Heart left ventricle (tissue), 16 donors: ENCODE measurements at places on chromosomes 11 and 22.
A peak's percentile ranks its signal among the peaks of the same experiment; 100 is the strongest.

- peak; percentile 99 for DNase-seq
Observed at GRCh38 chr11:62621567-62622470, at the start of gene B3GAT3. TSS of gene B3GAT3 (minus strand) at chr11:62621986. CDS start at chr11:62621947, 39 bp downstream.

GRCh38 chr22:35305525-35306070 is 5.9 kb downstream of the TOM1 start:
- DNase-seq = no peak

DNA sequence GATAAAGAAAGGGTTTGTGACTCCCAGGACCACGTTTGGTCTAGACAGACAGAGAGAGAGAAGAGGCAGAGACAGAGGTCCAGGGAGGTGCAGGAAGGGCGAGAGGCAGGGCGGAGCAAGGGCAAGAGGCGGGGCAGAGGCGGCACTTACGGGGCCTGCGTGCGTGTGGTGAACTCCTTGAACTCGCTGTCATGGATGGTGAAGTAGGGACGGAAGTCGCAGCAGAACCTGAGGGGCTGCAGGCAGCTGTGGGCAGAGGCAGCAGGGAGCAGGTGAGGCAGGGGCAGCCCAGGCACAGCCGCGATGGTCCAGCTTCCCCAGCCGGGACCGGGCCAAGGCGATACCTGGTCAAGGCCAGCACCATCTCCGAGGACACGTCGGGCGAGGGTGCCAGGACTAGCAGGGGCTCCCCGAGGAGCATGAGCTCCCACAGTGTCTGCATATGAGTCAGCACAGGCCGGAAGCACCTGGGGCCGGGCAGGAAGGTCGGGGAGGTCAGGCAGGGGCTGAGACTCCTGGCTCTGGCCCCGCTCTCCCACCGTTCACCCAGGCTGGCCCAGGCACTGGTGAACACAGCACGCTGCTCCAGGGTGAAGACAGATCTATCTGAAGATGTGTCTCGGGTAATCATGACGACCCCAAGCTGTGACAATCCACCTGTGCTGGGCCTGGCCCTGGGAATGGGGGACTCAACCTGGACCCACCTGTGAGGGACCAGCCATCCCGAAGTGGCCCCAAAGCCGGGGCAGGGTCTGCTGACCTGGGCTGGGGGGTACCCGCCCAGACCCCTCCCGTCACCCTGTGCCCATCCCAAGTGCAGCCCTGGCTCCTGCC is 7.2 kb upstream of the PLXNB2 start:
- DNase-seq = peak; percentile 60

GRCh38 chr11:117830072-117830471 is 5.5 kb upstream of the FXYD2 start:
- peak; percentile 26 for DNase-seq

DNA sequence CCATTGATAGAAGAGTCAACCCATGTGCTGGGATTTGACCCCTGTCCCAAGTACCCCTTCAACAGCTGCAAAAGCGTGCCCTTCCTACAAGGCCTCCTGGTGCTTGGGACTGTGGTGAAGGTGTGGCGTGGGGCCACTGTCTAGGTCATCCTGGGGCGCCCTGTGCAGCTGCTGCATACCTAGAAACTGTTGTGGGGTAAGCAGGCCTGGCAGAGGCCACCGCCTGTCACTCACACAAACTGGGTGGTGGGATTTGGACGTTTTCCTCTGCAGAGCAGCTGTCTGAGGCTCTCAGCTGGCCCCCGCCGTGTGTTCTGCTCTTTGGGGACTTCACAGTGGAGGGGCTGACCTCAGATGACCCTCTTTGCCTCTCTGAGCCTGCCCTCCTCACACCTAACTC is 69.7 kb downstream of the SCN3B start:
- DNase-seq = no peak

GRCh38 chr11:47164321-47164720 is 12.4 kb downstream of the ARFGAP2 start:
- DNase-seq = no peak

DNA sequence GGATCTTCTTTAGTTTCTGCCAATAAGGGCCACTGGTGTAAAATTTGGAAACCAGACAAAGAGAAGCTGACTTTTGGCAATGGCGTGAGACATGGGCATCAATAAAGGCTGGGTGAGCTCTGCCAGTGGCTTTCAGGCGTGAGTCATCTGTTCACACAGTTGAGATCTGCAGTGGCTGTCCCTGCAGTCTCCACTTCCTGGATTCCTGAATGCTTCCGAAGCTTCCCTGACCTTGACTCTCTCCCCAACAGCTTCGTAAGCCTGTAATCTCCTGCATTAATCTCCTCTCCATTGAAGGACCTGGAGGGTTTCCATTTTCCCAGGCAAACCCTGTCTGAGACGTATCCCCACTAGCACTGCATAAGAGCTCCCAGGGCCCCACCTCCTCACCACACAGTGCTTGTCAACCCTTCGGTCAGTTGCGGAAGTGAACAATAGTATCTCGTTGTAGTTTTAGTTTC is 574.7 kb downstream of the TBC1D22A start:
- no peak for DNase-seq

- no peak for DNase-seq
Observed at GRCh38 chr22:37663521-37664140, 5.1 kb downstream of the PDXP start.

DNA sequence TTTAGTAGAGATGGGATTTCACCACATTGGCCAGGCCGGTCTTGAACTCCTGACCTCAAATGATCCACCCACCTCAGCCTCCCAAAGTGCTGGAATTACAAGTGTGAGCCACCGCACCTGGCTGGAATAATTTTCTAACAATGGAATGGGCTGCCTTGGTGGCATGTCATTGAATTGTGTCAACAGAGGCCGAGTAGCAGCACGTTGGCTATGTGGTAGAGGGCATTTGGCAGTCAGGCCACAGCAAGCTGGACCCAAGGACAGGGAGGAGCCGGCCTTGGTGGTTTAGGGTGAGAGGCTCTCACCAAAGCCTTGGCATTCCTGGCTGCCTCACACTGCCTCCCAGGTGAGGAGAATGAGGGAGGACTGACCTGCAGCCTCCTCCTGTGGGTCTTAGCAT is 4.1 kb upstream of the NIPSNAP1 start:
- no peak for DNase-seq

DNA sequence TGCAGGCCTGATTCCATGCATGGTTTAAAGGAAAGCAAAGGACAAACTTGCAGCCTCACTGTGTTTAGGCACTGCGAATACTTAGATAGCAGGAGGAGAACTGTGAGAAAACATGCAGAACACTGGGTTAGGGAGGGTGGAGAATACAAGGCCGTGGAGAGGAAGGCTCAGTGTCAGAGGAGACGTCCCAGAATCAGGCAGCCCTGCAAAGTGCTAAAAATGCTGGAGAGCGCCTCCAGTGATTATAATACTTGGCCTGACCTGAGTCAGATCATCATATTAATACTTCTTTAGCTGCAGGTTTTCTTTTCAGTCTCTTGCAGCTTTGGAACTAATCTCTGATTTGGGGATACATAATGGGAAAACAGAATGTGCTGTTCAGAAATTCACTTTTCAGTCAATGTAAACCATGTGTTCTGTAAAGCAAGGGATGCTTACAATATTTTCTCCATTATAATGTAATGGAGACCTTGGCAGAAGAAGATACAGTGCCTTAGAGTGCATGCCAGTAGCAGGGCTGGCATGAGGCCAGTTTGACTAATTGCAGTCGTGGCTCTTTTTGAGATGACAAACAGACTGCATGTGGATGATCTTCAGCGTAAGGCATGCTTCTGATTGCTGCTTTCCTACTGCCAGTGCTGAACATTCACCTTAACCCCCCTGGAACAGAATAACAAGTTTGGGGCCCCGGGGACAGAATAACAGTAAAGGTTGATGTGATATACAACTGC is 16.8 kb downstream of the EXT2 start:
- peak; percentile 66 for DNase-seq

GRCh38 chr11:48107188-48107704 is 109.4 kb upstream of the OR4B1 start:
- no peak for DNase-seq

- no peak for DNase-seq
Observed at GRCh38 chr22:48752451-48753380, 1075.0 kb downstream of the BRD1 start.

DNA sequence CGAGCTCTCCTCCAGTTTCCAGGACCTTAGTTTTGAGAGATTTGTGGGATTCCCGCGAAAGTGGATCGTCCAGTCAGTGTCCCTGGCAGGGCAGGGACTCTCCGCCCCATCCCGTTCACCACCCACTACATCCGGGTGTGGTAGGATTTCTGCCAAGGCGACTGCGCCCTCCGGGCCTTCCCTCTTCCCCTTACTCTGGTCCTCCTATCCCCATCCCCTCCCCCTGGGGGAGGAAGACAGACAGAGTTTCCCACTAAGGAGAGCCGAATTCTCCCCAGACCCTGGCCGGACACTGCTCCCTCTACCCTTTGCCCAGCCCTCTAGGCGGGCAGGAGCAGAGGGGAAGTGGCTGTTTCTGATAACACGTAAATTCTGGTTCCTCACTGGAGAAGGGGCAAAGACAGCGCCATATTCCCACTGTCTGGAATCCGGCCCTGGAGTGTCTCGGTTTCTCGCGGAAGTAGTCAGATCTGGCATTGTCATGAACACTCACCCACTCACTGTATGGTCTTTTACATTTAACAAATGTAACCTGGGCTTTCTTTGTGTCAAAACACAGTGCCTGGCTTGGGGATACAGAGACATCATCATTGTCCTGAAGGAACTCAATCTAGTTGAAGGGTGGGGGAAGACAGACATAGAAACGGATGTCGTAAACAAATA is 1.1 kb upstream of the NECTIN1 start:
- peak; percentile 87 for DNase-seq

DNA sequence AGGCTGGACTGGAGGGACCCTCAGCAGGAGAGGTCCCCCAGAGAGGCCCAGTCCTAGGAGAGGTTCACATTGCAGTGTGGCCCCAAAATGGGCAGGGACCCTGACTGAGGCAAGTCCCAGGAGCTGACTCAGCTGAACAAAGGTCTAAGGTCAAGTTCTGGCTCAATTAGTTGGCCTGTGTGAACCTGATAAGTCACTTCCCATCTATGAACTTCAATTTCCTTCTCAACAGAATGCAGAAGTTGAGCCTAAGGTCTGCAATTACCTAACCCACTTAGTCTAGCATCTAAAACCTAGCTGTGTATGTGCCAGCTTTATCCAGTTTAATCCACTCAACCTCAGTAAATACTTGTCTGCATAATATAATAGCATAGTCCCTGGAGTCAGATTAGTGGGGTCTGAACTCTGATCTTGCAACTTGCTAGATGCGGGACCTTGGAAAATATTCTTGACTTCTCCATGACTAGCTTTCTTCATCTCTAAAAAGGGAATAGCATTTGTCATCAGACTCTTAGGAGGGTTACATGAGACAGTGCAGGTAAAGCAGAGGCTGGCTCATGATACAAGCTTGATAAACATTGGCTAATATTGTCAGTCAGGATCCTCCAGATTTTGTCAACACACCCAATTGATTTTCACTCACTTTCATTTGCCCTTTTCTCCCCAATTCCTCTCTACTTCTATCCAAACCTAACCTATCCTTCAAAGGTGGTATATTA is 465.5 kb downstream of the INSC start:
- no peak for DNase-seq

DNA sequence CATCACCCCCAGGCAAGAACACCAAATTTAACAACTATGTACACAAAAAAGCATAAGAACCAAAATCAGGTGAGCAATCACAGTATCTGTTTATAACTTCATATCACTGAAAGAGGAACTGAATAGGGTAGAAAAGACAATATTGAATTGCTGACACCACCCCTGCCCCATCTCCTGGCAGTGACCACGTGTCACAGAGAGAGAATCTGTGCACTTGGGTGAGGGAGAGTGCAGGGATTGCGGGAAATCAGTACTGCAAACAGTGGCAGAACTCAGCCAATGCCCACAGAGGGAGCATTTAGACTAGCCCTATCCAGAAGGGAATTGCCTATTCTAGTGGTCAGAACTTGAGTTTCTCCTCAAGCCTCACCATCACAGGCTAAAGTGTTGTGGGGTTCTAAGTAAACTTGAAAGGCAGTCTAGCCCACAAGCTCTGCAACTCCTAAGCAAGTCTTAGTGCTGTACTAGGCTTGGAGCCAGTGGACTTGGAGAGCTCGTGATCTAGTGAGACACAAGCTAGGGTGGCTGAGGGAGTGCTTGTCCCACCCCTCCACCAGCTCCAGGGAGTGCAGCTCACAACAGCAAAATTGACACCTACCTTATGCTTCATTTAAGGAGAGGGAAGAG is 82.8 kb upstream of the PTH start:
- no peak for DNase-seq

DNA sequence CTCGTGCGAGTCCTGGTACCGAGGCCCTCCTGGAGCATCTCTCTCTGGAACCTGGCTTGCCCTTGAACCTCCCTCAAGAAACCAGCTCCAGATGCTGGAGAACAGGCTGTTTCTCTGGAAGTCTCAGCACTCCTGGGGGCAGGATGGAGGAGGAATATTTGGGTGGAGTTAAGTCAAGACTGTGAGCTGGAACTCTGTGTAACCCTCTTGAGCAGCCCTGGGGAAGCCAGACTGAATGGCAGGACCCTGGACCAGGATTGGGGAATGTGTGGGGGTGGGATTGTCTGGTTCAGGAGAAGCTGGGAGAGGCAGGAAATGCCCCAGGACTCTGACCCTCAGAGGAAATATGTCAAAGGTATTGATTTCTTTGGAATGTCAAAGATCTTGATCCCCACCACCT is 7.7 kb downstream of the CREB3L1 start:
- no peak for DNase-seq

- no peak for DNase-seq
Observed at GRCh38 chr11:111441443-111441842, 62.4 kb upstream of the POU2AF1 start.

- no peak for DNase-seq
Observed at GRCh38 chr11:45062974-45063635, 83.3 kb upstream of the PRDM11 start.

- DNase-seq = no peak
Observed at GRCh38 chr22:43270314-43270908, 72.8 kb downstream of the SCUBE1 start.

GRCh38 chr22:49435596-49435995 is 392.1 kb downstream of the BRD1 start:
- DNase-seq = no peak

DNA sequence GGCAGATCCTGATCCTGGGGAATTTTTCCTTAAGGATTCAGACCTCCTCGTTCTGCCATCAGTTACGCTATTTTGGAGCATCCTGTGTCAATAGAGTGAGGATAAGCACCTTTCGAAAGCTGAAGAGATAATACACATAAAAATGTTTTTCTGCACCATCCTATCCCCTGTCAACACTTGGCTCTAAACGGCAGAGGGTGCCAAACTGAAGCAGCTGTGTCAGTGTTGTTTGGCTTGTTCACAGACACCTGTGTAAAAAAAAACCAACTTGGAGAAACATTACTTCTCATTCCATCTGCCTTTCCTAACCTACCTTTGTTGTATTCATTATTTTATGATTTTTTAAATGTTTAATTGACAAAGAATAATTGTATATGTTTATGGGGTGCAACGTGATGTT is 417.0 kb upstream of the DDI1 start:
- no peak for DNase-seq

GRCh38 chr22:24834845-24835570 is 29.0 kb downstream of the SGSM1 start:
- DNase-seq = no peak

DNA sequence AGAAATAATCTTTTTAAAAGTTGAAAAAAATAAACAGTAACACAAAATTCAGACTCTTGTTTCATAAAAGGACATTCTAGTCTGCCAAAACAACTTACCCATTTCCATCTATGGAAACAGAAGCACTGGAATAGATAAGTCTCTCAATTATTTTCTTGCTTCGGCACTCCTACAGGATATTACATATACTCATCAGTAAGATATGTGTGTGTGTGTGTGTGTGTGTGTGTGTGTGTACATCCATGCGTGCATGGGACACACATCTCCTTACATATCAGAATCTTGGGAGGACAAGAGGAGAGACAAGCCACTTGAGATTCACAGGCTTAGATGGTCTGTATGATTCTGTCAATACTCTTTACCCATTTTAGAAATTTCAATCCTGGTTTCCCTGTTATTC is 144.6 kb downstream of the ATG16L2 start:
- no peak for DNase-seq
